Cortex of kidney (tissue), 1 donor: ENCODE measurements at places on chromosomes 4 and X.

DNA sequence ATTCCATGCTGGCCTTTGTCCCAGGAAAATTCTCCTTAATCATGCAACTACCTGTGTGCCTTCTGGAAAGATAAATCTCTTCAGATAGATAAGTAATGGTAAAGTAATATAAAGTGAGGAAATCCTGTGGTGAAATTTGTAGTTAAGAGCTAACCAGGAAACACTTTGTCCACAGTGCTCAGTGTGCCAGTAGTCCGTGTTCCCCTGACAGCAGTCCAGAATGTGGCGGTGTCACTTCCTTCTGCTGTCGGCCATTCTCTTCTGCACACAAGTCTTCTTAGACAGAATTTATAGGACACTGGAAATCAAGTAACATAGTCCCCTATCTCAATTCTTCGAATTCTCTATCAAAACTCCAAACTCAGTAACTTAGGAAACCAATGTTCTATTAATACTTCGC, 5.7 kb upstream of the CXXC4 start:
- DNase-seq = no peak

DNA sequence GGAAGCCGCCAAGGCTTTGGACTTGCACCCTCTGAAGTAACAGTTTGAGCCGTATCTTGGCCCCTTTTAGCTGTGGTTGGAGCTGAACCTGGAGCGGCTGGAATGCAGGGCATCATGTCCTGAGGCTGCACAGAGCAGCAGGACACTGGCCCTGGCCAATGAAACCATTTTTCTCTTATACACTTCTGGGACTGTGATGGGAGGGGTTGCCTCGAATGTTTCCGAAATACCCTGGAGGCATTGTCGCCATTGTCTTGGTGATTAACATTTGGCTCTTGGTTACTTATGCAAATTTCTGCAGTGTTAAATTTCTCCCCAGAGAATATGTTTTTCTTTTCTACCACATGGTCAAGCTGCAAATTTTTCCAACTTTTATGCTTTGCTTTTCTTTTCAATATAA, 137.2 kb downstream of the MAGEC1 start:
- DNase-seq = no peak

DNA sequence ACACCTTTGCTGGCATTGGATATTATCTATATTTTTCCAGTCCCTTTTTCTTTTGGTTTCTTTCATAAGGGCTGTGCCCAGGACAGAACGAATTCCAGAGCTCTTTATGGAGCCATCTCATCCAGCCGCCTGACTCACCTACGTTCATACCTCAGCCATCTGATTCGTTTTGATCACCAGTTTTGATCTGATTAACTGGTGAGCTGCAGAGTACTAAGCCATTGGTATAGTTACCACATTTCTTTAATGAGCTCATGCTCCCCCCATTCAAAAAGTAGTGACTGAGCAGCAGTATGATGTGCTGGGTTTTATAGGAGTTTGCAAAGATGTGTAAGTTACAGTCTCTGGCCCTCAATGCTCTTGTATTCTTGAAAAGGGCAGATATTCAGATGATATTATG, 43.0 kb upstream of the CDKN2AIP start:
- no peak for DNase-seq

- no peak for DNase-seq
Measured at GRCh38 chr4:53614591-53614990, 23.3 kb upstream of the LNX1 start.
